ENCODE measurements at places on chromosomes 2 and 18.

GRCh38 chr2:113164215-113164929 is 9.4 kb upstream of the PSD4 start:
- no peak for DNase-seq

- no peak for DNase-seq
Observed at GRCh38 chr2:120261387-120262006, 8.8 kb downstream of the RALB start.

DNA sequence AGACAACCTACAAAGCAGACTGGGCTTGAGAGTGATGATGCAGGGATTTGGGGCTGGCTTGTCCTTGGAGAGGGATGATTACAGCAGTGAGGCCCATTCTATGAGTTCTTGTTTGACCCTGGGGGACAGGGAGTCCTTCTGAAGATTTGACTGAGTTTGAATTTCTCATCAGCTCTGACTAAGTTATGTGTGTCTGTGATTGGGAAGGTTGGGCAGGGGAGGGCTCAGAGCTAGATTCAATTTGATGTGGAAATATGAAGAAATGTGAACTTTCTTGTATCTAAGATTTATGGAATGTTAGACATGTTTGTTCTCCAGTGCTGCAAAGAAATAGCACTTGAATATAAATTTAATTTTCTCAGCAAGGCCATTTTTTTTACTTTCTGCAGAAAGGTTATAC is 19.9 kb upstream of the IL1R2 start:
- DNase-seq = no peak

GRCh38 chr2:66024391-66024790 is 410.5 kb upstream of the MEIS1 start:
- DNase-seq = no peak

DNA sequence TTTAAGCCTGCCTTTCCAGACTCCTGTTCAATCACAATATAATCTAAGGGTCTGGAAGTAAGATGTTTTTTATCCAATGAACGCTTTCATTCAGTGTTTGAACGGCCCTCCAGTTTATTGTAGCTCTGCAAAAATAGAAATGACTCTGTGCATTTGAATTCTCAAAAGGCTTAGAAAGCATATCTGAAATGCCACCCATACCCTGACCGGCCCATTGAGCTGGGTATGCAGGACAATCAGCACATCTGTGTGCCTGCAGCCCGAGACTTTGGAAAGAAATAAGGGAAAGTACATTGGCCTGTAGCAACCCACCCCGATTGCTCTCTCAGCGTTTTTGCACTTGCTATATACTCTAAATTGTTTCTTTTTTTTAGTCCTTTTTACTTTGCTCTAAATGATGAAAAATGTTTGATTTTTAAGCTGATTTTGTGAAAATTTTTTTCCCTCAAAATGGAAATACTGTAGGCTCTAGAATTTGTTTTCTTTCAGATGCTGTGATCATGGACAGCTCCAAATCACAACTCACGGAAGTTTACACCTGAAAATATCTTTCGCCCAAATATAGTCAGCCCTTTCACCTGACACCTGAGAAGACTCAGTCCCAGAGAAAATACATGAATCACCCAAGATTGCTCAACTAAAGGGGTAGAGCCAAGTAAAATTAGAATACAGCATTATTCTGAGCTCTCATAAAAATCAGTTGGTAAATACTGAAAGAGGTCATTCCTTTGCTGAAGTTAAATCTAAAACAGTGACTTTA is 194.5 kb upstream of the SIX3 start:
- DNase-seq = no peak

GRCh38 chr2:2293527-2294089 is 37.5 kb downstream of the MYT1L start:
- DNase-seq = no peak

All from NCI-H1105 (cell line).